Right renal cortex interstitium (tissue), 3 donors: ENCODE measurements at places on chromosomes 4 and X.

GRCh38 chrX:107728371-107729099 is 47.1 kb downstream of the TSC22D3 start:
- DNase-seq = no peak

GRCh38 chr4:72918362-72918761 is 151.2 kb downstream of the COX18 start:
- no peak for DNase-seq

GRCh38 chrX:38805432-38806389 is 4.5 kb downstream of the MID1IP1 start:
- DNase-seq = no peak

GRCh38 chr4:52868133-52868532 is 6.0 kb downstream of the RASL11B start:
- no peak for DNase-seq

DNA sequence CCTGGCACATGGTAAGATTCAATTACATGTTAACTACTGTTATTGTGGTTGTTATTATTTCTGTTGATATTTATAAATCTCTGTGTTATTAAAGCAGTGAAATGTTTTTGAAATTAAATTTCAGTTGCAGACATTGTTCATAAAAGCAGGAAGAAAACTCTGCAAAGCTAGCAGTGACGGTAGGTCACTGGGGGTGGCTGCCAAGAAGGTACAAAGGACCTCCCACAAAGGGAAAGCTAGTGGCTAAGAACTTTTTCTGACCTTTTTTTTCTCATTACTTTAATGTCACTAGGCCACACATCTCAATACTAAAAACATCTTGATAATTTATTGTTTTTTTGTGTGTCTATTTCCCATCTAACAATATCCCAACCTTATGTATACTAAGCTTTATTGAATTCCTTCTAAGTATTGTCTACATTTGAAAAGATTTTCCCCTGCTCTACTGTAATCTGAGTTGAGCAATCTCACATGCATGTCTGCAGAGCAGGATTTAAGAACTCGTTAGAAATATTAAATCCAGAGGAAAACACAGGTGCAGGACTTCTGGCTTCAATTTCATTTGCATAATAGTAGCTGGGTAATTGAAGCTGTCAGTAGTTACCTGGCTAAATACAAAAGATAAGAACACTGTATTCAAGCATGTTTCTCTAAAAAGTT is 197.3 kb downstream of the CFAP299 start:
- DNase-seq = no peak

DNA sequence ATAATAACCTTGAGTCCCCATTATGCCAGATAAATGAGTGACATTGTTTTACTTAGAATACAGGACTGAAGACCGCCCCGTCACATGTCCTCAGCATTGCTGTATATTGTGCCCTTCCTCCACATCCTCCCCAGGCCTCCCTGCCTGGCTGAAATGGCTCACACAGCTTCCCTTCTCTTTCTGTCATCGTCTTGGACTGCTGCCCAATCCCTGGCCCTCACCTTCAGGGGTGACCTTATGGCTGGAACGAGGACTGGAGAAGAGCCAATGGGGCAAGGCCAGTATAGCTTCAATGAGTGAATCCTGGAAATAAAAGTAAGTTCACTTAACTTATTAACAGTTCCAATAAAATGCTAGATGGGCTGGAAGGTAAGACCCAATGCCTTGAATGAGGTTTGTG is 2.7 kb downstream of the KCNE5 start:
- no peak for DNase-seq

GRCh38 chrX:146887020-146887419 is 72.5 kb upstream of the CXorf51A start:
- no peak for DNase-seq

- no peak for DNase-seq
Observed at GRCh38 chr4:139374251-139374650, 72.0 kb upstream of the NDUFC1 start.

GRCh38 chrX:2820136-2820771 is 8.5 kb upstream of the GYG2 start:
- DNase-seq = no peak

GRCh38 chrX:118864063-118864635 is 40.5 kb downstream of the ZCCHC12 start:
- DNase-seq = no peak

DNA sequence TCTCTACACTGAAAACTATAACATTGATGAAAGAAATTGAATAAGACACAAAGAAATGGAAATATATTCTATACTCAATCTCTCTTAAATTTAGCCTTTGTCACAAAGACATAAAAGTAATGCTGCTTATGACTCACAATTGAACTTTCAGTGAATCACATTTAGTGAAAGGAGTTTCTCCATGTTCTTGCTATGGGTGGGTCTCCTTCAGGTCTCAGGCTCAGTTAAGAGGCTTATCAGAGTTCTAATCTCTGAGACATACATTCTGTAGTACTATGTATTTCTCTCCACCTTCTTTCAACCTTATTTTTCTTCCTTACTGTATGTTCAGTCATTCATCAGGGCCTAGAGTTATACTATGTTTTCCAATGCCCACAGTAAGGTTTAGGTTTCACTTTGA is 220.9 kb downstream of the DTHD1 start:
- no peak for DNase-seq

DNA sequence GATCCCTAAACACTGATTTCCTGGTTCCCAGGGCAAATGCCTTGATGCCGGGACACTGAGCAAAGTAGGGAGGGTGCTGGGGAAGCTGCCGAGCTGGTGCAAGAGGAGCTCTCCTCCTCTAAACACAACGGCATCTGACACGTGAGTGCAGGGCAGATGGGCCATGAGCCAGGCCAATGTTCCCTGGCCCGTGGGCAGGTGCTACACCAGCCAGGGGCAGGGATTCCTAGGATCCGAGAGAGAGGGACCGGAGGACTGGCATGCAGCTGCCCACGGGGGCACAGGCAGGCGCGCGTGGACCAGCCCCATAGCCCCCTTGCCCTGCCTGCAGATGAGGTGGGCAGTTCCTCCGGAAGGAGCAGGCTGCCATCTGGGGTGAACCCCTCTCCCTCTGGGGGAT is 66.8 kb upstream of the AFAP1 start:
- DNase-seq = no peak

- no peak for DNase-seq
Observed at GRCh38 chrX:149036086-149036485, 469.0 kb downstream of the IDS start.

GRCh38 chrX:39818750-39819149 is 279.0 kb downstream of the BCOR start:
- DNase-seq = no peak

DNA sequence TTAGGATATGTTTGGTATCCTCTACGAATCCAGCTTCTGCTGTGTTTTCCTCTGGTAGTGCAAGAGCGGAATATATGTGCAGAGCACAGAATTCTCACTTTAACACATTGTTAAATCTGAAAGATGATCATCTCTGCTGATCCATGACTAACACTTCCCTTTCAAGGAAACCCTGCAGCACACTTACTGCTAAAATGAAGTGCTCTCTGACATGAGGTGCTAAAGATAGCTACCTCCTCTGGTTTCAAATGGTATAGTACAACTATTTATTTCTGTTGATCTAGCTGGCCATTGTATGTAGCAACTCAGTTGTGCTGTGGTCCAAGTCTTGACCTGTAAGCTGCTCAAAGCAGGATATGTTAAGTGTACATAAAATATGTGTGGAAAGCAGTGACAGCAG is 162.4 kb upstream of the FMR1 start:
- DNase-seq = no peak

DNA sequence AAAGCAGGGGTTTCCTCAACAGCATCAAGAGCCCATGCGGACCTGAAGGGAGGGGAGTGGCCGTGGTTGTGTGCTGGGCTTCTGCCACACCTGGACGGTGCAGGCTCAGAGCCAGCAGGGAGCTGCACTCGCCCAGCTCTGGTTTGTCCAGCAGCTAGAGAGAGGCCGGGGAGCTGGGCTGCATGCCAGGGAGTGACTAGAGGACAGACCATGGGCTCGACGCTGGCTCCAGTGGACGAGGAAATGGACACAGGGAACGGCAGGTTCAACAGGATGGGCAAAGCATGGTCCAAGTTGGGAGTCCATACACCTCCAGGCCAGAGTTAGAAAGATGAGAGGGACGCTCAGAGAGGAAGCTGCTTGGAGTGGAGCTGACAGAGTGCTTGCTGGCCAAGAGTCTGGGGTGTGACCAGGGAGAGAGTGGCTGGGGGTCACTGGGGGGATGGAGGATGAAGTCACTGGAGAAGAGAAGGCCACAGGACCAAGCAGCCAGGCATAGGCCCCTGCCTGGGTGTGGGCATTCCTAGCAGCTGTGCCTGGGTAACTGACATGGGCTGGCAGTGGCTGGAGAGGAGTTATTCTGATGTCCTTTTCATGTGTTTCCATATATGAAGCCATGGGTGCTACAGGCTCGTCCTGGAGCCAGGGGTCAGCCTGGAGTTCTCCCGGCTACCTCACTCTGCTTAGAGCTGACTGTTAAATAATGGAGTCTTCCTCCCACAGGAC is 42.8 kb downstream of the HTT-AS start:
- no peak for DNase-seq

GRCh38 chrX:110284159-110284558 is 33.7 kb downstream of the AMMECR1 start:
- no peak for DNase-seq

- DNase-seq = no peak
Observed at GRCh38 chr4:134160211-134160610, 41.4 kb downstream of the PABPC4L start.

DNA sequence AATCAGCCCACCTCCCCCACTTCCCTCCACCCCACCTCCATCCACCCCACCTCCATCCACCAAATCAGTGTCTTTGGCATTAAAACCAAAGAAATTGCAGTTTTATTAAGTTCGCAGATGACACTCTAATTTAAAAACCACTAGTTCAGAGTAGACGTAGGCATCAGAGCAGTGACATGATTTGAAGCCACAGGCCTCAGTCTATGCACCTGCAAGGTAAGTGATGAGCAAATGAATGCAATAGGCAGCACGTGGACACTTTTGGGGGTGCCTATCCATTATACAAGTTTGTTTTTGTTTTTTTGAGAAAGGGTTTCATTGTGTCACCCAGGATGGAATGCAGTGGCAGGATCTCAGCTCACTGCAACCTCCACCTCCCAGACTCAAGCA is 88.0 kb upstream of the TRIM2 start:
- no peak for DNase-seq

DNA sequence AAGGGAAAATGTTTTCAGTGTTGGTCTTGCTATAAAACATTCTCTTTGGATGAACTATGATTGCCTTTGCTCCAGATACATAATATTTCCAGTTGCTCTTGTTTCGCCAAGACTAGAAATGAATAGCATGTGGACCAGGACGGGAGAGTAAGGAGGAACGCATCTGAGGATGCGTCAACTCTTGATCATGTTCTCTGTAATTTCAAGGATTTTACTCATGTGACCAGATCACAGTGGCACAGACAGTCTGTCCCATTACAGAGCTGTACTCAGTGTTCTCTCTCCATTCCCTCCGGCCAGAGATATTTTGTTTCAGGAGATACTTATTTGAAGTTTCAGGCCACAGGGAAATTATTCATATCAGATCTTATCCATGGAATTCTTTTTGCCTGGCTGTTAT is 266.6 kb downstream of the MID1IP1 start:
- no peak for DNase-seq

- DNase-seq = no peak
Observed at GRCh38 chrX:72114306-72114705, 17.4 kb downstream of the RTL5 start.

DNA sequence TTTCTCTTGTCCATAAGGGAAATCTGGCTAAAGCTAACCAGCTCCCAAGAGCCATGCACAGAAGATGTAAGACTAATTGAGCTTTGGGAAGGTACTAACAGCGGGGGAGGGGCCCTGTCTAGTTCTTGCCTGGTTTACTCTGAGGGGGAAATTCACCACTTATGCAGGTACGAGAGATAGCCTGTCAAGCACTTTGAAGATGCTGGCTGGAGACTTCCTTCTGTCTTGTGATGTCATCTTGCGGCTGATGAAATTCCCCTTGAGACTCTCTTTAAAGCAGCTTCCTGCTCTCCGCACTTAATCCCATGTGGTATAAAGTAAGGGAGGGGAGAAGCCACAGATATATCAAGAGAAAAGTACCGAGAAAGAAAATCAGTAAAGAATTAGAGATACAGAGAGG is 345.3 kb downstream of the MAPK10 start:
- no peak for DNase-seq

- no peak for DNase-seq
Observed at GRCh38 chr4:58732973-58733372, 1622.8 kb upstream of the IGFBP7 start.

- no peak for DNase-seq
Observed at GRCh38 chr4:94208918-94209317, 1.3 kb downstream of the SMARCAD1 start.

- no peak for DNase-seq
Observed at GRCh38 chr4:89324671-89325070, 17.1 kb upstream of the GPRIN3 start.

GRCh38 chr4:128663325-128663724 is 146.2 kb upstream of the JADE1 start:
- no peak for DNase-seq

DNA sequence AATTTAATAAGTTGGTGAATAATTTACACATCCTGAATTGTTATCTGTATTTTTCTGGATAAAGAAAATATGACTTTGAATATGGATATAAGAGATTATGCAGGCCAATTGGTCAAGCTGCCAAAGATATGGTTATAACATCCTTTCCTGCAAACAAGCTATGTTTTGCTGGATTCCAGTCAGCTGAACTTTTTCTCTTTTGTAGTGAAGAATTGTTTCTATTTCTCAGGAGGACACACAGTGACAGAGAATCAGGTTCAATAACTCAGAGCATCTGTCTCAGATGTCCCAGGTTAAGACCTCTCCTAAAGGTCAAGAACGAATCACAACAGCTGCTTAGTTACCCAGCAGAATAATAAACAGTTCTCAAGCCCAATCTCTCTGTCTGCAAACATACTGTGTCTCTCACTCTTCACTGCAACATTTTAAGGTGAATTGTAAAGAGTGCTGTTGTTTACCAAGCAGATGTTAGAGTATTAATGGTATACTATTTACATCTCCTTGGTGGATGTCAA is 189.5 kb upstream of the ANKRD50 start:
- no peak for DNase-seq

DNA sequence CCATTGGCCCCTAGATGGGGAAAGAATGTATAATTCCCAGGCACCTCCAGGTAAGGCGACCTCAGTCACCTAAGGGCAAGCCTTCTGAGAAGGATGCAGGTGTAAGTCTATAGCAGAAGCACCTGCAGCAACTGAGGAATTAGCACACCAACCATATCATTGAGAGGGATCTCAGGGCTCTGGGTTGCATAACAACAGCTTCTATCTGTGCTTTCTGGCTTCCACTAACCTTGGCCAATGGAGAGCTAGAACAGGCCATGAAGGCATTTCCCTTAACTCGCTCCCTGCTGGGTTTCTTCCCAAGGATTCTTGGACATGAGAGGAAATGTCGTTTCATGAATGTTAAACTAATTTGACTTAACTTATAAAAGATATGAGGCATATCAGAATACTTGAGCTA is 177.8 kb upstream of the GK2 start:
- no peak for DNase-seq

- no peak for DNase-seq
Observed at GRCh38 chrX:80174925-80175574, 160.5 kb downstream of the TBX22 start.

GRCh38 chr4:155025762-155026457 is 182.5 kb upstream of the NPY2R start:
- no peak for DNase-seq
